ENCODE measurements at places on chromosomes 2 and 18. TPM values are rescaled to one million over a fixed set of nuclear protein-coding genes. Genes with fewer than 3 reads are reported as not detected.

SDC1 gene
- total RNA-seq: 56.8 TPM

PNPT1 gene
- 20.0 TPM for total RNA-seq

RESP18 gene
- not detected for total RNA-seq

SIGLEC15 gene
- total RNA-seq: 0.51 TPM

THADA gene
- total RNA-seq: 32.4 TPM

RTP5 gene
- total RNA-seq: not detected

FLACC1 gene
- 1.3 TPM for total RNA-seq

DSG3 gene
- not detected for total RNA-seq

CCBE1 gene
- total RNA-seq: 60.9 TPM

ANKRD36C gene
- total RNA-seq: 32.9 TPM

WNT6 gene
- total RNA-seq: not detected

ASXL3 gene
- total RNA-seq: 0.66 TPM

SERPINB13 gene
- total RNA-seq: not detected

GRCh38 chr2:174752403-174753037 lies 11.8 kb downstream of the CHRNA1 start:
- no peak for DNase-seq

DNA sequence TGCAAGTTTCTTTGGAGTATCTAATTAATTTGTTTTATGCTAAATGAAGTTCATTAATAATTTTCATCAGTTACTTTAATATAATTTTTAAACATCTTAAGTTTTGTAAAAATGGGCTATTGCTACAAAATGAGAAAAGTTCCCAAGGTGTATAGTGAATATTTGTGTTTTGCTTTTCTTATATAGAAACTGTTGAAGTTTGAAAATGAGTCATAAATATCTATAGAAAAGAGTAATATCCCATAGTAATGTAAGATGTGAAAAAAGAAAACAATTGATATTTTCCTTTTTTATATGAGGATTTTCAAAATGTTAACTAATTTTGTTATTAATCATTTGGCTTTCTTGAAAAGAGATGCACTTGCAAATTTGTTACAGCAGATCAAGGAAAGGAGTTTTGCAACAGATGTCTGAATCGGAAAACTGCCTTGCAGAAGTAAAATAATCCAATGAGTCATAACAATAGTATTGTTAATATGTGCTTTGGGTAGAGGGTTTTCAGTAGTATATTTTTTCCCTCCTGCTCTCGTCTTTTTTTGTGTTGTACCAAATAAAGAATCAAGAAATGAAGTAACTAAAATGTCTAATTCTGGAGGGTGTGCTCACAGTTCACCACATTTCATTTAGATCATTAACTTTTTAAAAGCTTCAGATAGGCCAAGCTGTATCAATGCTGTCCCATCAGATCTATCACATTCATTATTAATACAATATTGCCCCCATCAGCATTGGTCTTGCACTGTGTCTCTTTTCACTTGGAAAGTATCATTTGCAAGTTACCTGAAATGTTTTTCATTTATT lies 15.5 kb downstream of the DUSP19 start:
- peak; percentile 66 for DNase-seq

GRCh38 chr2:114857196-114857595 lies 414.8 kb downstream of the DPP10 start:
- DNase-seq: no peak

GRCh38 chr2:141316606-141317005 lies 814.2 kb downstream of the LRP1B start:
- no peak for DNase-seq

DNA sequence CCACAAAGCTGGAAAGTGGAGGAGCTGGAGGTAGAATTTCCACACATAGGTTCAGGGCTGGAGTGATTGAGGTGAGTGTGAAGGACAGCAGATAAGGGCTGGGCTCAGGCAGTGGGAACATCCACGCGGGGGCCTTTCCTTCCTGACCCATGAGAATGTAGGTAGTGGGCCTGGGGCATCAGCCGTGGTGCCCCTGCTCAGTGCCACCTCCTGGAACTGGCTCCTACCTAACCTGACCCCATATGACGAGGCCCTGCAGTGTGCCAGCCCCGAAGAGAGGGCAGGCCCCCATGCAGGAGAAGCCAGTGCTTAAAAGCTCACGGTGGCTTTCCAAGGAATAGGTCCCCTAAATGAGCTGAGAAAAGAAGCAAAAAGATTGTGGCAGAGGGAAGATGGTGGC lies 66.2 kb downstream of the HS6ST1 start:
- DNase-seq: no peak

DNA sequence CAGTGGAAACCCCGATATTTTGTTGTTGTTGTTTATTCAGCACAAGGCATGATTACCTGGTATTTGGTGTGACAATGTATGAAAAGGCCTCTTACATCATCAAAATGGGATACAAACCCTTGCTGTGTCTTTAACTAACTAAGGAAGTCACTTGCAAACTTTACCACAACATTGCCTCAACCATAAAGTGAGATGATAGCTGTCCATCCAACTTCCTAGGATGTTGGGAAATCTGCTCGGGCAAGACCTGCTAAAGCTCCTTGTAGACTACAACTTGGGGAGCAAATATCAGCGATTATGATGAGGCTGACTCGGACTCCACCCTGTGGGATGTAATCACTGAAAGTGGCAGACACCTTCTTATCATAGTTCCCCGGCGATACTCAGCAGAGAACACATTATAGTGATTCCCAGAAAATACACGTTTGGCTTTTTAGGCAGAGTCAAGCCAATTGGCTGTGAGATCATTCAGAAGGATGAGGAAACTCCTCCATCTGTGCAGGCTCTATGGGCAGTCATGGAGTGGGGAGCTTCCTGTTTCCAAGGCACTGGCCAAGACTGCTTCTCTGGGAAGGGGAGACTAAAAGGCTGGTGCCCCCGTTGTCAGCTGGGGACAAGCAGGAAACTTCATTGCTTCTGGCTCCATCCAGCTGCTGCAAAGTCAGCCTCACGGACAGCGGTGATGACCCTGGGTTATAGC lies 289.0 kb downstream of the RNF144A start:
- no peak for DNase-seq

GRCh38 chr2:168060986-168061750 lies 186.2 kb downstream of the STK39 start:
- DNase-seq: peak; percentile 37

- no peak for DNase-seq
These were observed 210.7 kb upstream of the SALL3 start for GRCh38 chr18:78768656-78769501.

DNA sequence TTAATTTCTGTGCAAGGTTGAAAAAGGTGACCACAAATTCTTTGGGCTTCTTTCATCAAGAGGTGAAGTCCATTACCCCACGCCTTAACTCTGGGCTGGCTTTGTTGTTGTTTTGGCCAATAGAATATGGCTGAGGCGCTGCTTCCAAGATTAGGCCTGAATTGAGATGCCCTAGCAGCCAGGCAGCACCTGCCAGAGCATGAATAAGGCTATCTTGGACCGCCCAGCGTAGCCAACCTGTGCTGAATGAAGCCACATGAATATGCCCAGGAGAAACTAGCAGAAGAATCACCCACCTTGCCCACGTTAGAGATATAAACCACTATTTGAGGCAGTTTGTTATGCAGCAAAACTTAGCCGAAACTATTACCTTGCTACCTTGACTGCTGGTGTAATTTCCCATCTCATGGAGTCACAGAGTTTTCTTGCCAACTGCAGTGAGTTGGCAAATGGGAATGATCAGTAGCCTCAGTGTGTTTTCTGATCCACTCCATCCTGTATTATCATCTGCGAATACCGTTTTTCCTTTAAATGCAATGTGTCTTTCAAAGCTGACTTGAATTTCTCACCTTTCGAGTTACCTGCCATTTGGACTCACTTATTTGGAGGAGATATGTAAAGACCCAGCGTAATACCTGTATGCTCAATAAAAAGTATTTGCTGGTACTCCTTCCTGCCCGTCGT lies 679 bp downstream of the TSGA10 start:
- no peak for DNase-seq

DNA sequence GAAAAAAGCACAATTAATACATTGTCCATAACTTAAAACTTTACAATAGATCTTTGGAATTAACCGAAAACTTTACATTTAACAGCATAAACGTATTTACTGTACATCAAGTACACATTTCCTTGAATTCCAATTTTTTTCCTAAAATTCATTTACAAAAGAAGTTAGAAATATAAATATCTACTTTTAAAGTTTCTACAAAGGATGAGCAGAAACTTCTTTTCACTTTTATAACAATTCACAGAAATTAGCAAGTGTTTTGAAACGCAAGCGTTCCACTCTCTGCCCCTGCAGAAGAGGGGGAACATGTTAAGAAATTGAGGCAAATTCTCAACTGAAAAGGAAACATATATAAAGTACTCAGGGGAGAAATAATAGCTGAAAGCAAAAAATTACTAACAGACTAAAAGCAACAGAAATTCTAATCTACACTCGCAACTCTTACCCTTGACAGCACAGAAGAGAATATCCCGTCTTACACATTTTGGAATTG lies 1.5 kb downstream of the NFE2L2 start:
- DNase-seq: no peak

- no peak for DNase-seq
These were observed 8.2 kb upstream of the ALPG start for GRCh38 chr2:232398293-232399034.

- DNase-seq: no peak
These were observed 50.9 kb upstream of the AFF3 start for GRCh38 chr2:100193291-100193710.

DNA sequence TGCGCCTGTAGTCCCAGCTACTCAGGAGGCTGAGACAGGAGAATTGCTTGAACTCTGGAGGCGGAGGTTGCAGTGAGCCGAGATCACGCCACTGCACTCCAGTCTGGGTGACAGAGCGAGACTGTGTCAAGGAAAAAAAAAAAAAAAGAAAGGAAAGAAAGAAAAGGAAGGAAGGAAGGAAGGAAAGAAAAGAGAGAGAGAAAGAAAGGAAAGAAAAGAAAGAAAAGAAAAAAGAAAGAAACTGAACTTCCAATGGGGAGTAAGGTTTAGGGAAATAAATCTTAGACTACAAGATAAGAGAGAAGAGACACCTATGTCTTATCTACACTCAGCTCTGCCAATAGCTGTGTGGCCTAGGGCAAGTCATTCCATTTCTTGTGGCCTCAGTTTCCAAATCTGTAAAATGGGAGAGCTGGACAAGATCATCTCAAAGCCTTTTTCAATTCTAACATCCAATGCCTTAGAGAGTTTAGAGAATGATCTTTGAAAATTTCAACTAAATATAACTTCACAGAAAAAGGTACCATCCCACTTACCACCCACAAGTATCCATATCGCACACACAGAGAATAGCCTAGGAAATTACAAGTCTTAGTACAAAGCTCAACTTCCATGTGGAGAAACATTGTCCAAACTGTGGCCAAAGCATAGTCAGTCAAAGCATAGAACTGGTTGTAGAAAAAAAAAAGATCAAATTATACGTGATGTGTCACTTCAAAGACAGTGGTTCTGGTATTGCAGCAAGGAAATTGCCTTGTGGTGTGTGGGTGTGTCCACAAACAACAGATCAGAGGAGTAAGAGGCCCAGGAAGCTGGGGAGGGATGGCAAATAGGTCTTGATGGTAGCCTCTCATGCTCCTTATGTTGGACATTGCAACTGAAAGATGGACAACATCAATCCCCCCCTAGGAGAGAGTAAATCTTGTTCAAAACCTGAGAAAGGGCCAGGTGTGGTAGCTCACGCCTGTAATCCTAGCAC lies 42.4 kb downstream of the SLC14A2 start:
- peak; percentile 16 for DNase-seq

DNA sequence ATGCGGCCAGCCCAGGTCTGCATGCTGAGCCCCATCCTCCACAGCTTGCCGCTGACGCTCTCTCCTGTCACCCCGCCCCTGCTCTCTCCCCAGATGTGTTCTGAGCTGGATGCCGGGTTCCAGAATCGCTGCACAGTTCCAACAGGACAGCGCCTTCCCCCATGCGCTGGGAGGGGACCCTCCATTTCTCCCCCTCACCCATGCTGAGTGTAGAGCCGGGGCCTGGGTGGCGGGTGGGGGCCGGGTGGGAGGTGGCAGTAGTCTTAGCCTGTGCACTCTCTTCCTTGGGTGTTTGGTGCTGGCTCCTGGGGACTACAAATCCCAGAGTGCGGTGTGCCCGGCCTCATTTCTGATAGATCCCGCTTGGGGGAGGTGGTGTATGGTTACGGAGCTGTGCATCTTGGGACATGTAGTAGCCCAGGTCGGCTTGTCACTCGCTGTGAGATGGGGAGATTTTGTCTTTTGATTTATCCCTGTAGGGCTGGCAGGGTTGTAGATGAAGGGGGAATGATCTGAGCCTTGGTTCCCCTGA lies 6.8 kb downstream of the DNAJB2 start:
- peak; percentile 81 for DNase-seq

- no peak for DNase-seq
These were observed 127.3 kb downstream of the HDAC4 start for GRCh38 chr2:239273280-239274234.

GRCh38 chr2:47214990-47215389 lies 59.9 kb upstream of the STPG4 start:
- no peak for DNase-seq

DNA sequence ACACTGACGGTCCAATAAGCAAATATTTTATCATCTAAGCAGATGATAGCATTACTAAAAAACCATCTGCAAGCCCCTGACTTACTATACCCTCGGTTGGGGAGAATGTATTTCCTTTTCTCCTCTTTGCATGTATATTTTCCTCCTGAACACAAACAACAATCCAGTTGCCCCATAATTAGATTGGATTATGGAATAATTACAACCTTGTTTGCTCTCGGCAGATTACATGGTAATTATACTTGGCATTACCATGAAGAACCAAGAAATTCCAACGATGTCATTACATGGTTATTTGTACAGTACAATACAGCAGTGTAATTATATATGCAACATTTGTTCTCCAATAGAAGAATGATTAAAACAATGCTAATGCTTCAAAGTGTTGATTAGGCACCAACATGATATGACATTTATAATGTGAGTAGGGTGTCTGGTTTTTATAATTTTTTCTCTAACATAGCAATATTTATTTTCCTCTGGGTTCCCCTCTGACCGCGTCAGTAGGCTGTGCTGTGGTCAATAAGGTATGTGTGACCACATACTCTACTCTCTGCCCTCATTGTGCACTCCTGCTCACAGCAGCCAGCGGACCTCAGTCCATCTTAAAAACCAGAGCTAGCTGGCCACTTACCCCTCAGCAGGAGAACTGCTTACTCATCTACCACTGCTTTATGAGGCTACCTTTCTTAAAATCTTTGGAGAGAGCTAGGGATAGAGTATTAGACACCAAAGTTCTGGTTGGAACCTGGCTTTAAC lies 176.1 kb downstream of the INSIG2 start:
- DNase-seq: peak; percentile 76

GRCh38 chr2:241880311-241881073 lies 11.0 kb downstream of the RTP5 start:
- no peak for DNase-seq

Measured in fibroblast of lung (primary cell).